ENCODE measurements at places on chromosomes 2 and 18. TPM values are rescaled to one million over a fixed set of nuclear protein-coding genes. Genes with fewer than 3 reads are reported as not detected.

- H3K4me3 ChIP-seq: no peak overlapping the region
- no peak overlapping the region for H3K27ac ChIP-seq
- no peak for DNase-seq
- no peaks in the 10 kb centered on the region for H3K4me1 ChIP-seq
- H3K27me3 ChIP-seq: no peaks in the 10 kb centered on the region
These were observed 28.9 kb downstream of the NYAP2 start for GRCh38 chr2:225428360-225428759.

DNA sequence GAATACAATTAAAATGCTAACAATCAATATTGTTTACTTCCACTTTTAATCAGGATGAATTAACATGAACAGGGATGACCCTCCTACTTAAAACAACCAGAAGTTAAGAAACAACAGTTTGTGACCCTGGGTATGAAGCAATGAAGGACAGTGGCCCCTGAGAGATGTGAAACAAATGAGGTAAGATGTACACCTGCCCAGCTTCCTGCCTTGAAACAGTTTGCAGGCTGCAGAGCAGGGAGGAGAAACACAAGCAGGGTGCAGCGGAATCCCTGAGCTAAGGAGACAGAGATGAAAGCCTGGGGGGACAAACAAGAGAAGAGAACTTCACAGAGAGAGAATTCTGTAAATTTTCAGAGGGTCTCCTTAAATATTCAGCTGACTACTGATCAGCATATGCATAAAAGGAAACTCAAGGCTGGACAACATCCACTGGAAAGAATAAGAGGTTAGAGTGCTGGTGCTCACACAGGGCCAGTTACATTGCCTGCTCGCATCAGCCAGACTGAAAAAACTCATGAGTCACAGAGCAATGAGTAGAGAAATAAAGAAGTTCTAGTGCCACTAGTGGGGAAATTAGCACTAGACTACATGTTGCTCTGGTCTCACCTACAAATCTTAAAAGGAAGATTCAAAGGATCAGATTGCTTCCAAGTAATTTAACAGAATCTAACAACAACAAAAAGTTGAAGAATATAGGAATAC is 106.4 kb downstream of the PID1 start:
- H3K4me1 ChIP-seq: no peaks in the 10 kb centered on the region
- no peak for DNase-seq
- no peaks in the 10 kb centered on the region for H3K27me3 ChIP-seq
- no peak overlapping the region for H3K4me3 ChIP-seq
- H3K36me3 ChIP-seq: no peaks in the 10 kb centered on the region
- H3K27ac ChIP-seq: no peak overlapping the region

- no peaks in the 10 kb centered on the region for H3K4me1 ChIP-seq
These were observed 56.9 kb upstream of the ID2 start for GRCh38 chr2:8624855-8625398.

DNA sequence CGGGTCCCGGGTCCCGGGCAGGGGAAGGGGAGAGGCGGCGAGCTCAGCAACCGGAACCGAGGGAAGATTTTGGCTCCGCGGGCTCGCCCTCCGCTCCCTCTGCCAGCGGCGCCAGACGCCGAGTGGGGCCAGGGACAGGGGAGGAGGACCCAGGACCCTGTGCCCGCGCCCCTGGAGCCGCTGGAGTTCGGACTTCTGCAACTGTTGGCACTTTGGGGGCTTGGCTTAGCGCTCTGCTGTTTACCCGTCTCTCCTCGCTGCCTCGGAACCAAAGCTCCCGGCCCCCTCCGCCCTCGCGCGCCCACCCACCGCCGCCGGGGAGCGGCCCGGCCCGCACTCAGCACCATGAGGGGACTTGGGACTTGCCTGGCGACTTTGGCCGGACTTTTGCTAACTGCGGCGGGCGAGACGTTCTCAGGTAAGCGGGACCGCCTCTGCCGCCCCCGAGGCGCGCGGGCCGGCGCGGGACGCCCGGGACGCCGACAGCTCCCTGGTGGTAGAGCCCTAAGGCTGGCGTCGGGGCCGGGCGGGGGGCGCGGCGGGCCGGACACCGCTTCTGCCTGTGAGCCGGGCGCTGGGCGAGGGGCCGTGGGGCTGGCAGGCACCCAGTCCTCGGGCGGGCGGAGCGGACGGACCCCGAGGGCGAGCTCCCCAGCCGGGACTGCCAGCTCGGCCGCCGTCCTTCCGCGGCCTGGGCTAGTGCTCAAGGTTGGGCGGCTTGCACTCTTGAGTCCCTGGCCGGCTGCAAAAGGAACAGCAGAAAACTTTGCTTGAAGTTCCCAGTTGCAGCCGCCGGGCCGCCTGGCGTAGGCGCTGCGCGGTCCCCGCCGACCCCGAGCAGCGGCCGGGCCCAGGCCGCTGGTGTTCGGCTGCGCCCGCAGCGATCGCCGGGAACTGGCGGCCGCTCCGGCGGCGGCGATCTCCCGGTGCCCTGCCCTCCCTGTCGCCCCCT is 634 bp downstream of the PTPRM start:
- no peaks in the 10 kb centered on the region for H3K36me3 ChIP-seq
- peak overlapping the region; percentile 89 for H3K4me3 ChIP-seq
- H3K4me1 ChIP-seq: peaks cover 42% of the 10 kb centered on the region
- DNase-seq: peak; percentile 68
- no peaks in the 10 kb centered on the region for H3K27me3 ChIP-seq
- H3K27ac ChIP-seq: peak overlapping the region; percentile 95

The CTAGE1 gene
- not detected for total RNA-seq

DNA sequence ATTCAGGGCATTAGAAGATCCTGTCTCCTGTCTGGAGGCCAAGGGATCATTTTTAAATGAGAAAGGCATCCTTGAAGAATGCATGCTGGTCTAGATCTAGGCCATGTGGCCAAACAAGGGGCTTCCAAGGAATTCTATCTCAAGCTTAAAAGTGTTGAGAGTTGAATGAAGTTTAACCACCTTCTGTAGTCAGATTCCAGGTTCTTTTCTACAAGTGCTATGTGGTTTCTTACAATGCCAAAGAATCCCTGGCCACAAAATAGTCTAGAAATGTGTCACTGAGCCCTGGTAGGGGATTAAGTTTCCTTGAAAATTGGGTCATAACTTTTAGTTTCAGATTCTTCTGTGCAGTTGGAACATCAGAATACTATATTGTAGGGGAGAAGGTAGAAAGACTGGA is 640.7 kb upstream of the ACVR2A start:
- no peak overlapping the region for H3K27ac ChIP-seq
- no peaks in the 10 kb centered on the region for H3K4me1 ChIP-seq
- H3K36me3 ChIP-seq: no peaks in the 10 kb centered on the region
- no peak for DNase-seq
- H3K4me3 ChIP-seq: no peak overlapping the region

The MAP4K4 gene
- 68.4 TPM for total RNA-seq

- H3K36me3 ChIP-seq: no peaks in the 10 kb centered on the region
- H3K27ac ChIP-seq: no peak overlapping the region
- DNase-seq: no peak
- no peaks in the 10 kb centered on the region for H3K27me3 ChIP-seq
These were observed 103.8 kb upstream of the ALKAL2 start for GRCh38 chr2:391696-392095.

- peak overlapping the region; percentile 97 for H3K27ac ChIP-seq
- peaks cover 38% of the 10 kb centered on the region for H3K4me1 ChIP-seq
- no peak for DNase-seq
These were observed 397 bp downstream of the ZCCHC2 start for GRCh38 chr18:62523255-62523588.

The SYT4 gene
- total RNA-seq: not detected

The COPS8 gene
- 31.8 TPM for total RNA-seq

The SEMA4C gene
- 24.3 TPM for total RNA-seq

The UGT1A5 gene
- total RNA-seq: 0.27 TPM

DNA sequence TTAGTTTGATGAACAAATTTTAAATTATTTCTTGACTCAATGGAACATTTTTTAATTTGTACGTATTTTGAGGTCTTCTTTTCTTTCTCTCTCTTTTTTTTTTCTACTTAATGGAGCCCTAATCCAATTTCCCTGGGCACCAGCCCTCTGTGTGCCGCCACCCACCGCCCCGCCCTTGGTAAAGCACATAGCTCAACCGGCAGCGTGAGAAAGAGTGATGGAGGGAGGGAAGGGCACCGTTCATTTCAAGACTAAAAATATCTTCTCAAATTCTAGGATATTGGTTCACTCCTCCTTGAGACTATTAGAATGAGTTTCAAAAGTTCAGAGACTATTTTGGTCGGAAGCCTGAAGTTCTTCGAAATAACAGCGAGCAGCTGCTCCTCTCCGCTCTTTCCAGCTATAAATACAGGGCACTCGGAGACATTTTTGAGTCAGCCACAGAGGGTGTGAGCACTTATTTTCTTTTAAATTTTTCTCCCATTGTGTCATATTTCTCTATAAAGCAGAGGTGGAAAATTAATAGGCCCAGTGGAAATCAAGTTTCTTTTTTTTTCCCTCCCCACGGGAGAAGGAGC is 731.7 kb upstream of the ID2 start:
- H3K4me1 ChIP-seq: no peaks in the 10 kb centered on the region
- H3K4me3 ChIP-seq: no peak overlapping the region
- no peak overlapping the region for H3K27ac ChIP-seq
- H3K27me3 ChIP-seq: no peaks in the 10 kb centered on the region

- DNase-seq: no peak
- peaks cover 18% of the 10 kb centered on the region for H3K4me1 ChIP-seq
- peaks cover 27% of the 10 kb centered on the region for H3K27me3 ChIP-seq
- H3K36me3 ChIP-seq: no peaks in the 10 kb centered on the region
These were observed 134.2 kb downstream of the GLI2 start for GRCh38 chr2:120869730-120870466.

GRCh38 chr2:158805255-158805654 is 10.1 kb downstream of the DAPL1 start:
- H3K27me3 ChIP-seq: no peaks in the 10 kb centered on the region
- no peak overlapping the region for H3K27ac ChIP-seq
- DNase-seq: no peak
- no peak overlapping the region for H3K4me3 ChIP-seq

- H3K27me3 ChIP-seq: no peaks in the 10 kb centered on the region
- H3K27ac ChIP-seq: no peak overlapping the region
- no peak for DNase-seq
- no peak overlapping the region for H3K4me3 ChIP-seq
- no peaks in the 10 kb centered on the region for H3K4me1 ChIP-seq
These were observed 34.6 kb upstream of the ACKR3 start for GRCh38 chr2:236535024-236535423.

DNA sequence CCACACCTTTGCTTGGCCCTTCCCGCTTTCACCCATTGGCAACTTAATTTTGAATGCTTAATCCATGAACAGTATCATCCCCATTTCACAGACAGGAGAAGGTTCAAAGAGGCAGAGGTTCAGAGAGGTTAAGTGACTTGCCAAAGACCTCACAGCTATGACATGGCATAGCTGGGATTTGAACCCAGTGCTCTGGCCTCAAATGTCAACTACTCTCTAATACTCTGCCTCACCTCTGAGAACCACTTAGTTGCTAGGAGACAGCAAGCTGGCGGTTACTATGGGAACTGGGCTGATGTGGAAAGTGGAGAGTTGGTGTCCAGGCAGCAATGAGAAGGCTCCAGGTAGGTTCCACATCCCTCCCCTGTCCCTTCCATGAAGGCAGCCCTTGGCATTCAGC is 15.8 kb upstream of the PRSS56 start:
- H3K27me3 ChIP-seq: peaks cover 57% of the 10 kb centered on the region
- H3K27ac ChIP-seq: no peak overlapping the region
- H3K4me1 ChIP-seq: peaks cover 11% of the 10 kb centered on the region
- H3K4me3 ChIP-seq: no peak overlapping the region
- DNase-seq: no peak
- H3K36me3 ChIP-seq: no peaks in the 10 kb centered on the region

DNA sequence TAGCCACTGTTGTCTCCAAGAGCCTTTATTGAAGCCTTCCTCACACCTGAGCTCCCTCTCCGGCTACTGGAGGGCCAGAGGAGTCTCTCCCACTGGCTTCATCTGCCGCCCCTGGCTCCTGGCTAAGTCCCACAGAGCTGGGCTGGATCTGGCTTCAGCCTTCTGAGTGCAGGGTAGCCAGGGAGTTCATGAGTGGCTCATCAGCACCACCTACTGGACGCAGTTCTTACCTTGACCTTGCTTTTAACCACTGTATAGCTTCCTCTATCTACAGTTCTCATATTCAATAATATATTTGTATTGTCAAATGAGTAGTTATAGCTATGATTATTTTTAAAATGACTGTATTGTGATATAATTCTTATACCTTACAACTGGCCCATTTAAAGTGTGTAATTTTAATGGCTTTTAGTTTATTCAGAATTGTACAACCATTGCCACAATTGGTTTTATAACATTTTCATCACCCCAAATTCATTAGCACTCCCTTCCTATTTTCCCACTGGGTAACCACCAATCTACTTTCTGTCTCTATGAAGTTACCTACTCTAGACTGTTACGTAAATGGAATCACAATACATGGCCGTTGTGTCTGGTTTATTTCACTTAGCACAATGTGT is 17.7 kb downstream of the CNDP1 start:
- H3K36me3 ChIP-seq: no peaks in the 10 kb centered on the region
- H3K4me3 ChIP-seq: no peak overlapping the region
- DNase-seq: peak; percentile 81
- peaks cover 9% of the 10 kb centered on the region for H3K4me1 ChIP-seq
- H3K27me3 ChIP-seq: no peaks in the 10 kb centered on the region

DNA sequence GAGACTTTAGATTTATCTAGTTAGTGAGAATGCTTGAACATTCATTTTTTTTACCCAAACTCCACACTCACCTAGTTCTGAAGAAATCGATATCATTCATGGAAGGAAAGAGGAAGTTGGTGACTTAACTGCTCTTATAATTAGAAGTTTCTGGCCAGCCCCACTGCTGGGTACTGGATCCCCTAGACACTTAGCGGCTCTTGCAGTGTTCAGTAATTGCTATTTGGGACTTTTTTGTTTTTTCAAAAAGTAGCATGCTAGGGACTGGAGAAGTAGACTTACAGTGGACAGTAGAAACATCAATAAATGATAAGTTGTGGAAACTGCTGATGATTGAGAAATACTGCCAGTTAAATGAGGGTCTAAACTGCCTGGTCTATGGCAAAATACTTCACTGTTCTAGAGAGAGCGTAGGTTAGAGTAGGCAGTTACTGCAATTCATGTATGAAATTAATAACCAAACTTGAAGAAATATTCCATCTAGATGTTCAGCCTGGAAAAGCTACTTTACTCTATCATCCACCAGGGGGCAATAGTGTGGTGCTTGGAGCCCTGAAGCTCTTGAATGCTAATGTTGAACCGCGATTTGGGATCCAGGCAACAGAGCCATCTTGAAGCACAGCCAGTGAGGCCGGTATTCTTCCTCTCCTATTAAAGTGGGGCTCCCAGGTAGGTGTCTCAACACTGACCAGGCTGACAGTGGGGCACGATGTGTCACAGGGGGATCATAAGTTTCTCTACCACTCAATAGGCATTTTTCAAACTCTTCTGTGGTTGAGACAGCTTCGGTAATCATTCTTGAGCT is 146.1 kb upstream of the SESTD1 start:
- H3K27me3 ChIP-seq: no peaks in the 10 kb centered on the region
- peaks cover 4% of the 10 kb centered on the region for H3K4me1 ChIP-seq
- no peak overlapping the region for H3K27ac ChIP-seq
- no peak for DNase-seq

Measured in lower lobe of right lung (tissue), 2 donors.